ENCODE measurements at places on chromosomes 11 and 22.

DNA sequence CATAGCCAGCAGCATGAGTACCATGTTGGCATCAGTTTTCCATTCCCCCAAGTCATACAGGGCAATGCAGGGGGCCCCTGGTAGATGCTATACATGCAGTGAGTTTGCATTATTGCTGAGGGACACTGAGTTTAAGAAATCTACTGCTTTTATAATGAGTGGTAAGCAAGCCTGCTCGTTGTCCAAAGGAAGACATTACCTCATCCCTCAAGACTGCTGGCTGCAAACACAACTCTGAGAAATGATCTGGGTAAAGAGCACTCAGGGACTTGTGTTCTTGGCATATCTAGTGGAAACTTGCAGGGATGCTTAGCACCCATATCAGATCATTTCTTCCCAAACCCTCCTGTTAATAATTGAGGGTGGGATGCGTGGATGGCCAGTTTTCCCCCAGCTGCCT is 77.9 kb downstream of the CWC15 start:
- peak; percentile 70 for DNase-seq

DNA sequence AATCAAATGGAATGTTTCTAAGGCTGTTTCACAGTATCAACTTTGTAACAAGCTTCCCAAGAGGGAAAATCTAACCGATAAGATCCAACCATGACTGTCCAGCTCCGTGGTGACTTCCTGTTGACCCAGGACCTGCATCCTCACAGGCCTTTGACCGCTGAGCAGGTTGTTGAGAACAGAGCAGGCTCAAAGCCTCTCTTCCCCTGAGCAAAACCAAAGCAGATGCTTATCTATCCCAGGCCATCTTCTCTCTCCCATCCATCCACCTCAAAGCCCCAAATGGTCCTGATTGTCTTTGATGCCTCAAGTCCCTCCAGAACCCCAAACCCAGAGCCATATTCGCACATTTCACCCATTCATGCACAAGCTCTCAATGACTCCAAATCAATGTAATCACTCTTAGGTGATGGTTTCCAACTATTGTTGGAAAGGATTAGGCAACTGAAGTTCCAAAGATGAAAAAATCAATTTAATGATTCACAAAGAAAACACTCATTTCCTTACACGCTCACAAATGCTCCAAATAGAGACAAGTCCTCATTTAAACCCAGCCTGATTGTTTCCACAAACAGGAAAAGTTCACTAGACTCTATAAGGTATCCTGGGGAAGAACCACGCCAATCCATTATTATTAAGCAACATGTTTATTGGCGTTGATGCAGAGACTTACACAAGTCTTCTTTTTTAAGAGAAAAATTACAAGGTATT is 48.7 kb downstream of the C11orf58 start:
- no peak for DNase-seq

DNA sequence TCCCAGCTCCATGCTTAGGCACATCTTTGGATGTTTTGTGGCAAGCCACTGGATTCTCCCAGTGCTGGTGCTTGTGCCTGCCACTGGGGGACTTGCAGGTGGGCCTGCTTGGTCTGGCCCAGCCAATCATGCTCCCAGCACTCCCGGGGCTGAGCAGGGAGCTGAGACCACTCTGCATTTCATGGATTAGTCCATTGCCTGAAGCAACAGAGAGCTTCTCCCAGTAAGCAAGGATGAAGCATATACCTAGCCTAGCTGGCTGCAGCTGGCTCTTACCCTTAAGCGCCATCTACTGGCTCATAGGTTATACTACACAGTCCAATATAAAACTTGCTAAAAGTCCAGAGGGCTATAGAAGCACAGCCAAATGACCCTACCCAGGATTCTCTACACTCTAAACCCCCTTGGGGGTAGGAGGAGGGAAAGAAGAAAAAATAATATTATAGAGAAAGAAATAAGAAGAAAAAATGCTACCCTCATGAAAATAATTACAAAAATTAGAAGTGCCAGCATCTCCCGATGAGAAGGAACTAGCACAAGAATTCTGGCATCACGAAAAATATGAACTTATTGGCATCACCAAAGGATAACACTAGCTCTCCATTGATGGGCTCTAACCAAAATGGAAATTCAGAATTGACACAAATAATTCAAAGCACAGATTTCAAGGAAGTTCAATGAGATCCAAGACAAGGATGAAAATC is 275.3 kb downstream of the C11orf87 start:
- DNase-seq: peak; percentile 61

DNA sequence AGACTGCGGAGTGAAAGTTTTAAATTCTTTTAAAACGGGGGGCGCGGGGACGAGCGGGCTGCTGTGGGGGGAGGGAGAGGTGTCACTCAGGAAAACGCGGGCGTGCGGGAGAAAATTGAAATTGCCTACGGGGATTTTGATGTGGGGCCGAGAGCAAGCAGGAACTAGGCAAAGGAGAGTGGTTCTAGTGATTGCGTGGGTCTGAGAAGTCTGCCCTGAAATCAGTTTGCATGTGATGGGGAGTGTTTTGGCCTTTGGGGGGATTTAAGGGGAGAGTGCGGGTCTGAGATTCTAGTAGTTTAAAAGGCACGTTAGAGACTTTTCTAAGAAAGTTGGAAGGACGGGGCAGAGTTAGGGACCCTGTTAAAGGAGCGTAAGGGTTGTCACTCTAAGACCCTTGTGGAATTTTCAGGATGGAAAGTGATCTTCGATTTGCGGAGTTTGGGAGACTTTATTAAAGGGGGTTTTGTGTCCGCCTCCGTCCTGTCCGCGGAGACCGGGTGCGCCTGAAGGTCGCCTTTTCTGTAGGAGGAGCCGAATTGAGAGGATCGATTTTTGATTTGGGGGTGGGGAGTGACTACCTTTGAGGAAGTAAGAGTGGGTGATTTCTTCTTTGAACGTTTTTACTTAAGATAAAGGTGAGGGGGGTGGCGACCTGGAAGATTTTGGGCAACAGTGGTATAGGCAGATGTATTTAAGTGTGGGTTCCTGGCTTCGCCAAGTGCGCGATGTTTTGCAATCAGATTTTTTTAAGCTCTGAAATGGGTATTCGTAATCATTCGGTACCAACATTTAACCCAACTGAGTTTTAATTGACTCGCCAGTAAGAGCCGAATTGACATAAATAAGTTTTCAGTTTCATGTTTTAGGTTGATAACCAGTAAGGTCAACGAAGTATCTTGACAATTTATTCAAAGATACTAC is 1.1 kb downstream of the EED start:
- no peak for DNase-seq

DNA sequence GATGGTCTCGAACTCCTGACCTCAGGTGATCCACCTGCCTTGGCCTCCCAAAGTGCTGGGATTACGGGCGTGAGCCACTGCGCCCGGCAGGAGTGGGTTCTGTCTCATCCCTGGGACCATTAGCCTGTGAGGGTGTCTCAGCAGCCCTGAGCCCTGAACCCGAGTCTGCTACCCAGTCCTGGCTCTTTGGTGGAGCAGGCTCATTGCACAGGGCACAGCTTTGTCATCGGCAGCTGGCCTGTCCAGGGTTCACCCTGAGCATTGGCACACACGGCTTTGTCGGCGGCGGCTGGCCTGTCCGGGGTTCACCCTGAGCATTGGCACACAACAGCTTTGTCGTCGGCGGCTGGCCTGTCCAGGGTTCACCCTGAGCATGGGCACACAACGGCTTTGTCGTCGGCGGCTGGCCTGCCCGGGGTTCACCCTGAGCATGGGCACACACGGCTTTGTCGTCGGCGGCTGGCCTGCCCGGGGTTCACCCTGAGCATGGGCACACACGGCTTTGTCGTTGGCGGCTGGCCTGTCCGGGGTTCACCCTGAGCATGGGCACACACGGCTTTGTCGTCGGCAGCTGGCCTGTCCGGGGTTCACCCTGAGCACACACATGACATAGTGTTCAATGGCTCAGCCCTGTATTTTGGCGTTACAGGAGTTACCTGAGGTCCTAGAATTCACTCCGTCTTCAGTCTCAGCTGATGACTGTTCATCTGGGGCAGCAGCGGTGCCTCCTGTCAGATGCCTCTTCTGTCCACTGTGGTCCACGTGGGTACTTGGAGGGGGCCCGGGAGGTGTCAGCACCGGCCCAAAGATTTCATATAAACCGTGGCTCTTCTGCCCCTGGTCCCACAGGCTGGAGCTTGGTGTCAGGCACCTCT is 1082.5 kb downstream of the BRD1 start:
- DNase-seq: no peak

- DNase-seq: no peak
Observed at GRCh38 chr22:50581950-50582492, 628 bp downstream of the CHKB start.

GRCh38 chr11:3685923-3686322 is 14.7 kb upstream of the CHRNA10 start:
- DNase-seq: no peak

- DNase-seq: no peak
Observed at GRCh38 chr11:62540804-62541701, 5.6 kb downstream of the AHNAK start.

- no peak for DNase-seq
Observed at GRCh38 chr11:123421589-123421988, 8.5 kb upstream of the GRAMD1B start.

GRCh38 chr11:113167599-113167998 is 146.8 kb upstream of the TTC12 start:
- no peak for DNase-seq

Data from fibroblast of skin of scalp (primary cell).